ENCODE measurements at places on chromosomes 6 and 20. TPM values are rescaled to one million over a fixed set of nuclear protein-coding genes. Genes with fewer than 3 reads are reported as not detected.

PRICKLE4 gene
- 1.4 TPM for total RNA-seq

POU5F1 gene
- total RNA-seq, result not detected

PRL gene
- total RNA-seq, result not detected

SPATA25 gene
- total RNA-seq, result 1.00 TPM

POM121L2 gene
- not detected for total RNA-seq

DZANK1 gene
- 1.7 TPM for total RNA-seq

AGER gene
- 4.6 TPM for total RNA-seq

UBE2C gene
- total RNA-seq, result not detected

ERVFRD-1 gene
- total RNA-seq, result 0.14 TPM

WFDC10B gene
- 0.48 TPM for total RNA-seq

DNA sequence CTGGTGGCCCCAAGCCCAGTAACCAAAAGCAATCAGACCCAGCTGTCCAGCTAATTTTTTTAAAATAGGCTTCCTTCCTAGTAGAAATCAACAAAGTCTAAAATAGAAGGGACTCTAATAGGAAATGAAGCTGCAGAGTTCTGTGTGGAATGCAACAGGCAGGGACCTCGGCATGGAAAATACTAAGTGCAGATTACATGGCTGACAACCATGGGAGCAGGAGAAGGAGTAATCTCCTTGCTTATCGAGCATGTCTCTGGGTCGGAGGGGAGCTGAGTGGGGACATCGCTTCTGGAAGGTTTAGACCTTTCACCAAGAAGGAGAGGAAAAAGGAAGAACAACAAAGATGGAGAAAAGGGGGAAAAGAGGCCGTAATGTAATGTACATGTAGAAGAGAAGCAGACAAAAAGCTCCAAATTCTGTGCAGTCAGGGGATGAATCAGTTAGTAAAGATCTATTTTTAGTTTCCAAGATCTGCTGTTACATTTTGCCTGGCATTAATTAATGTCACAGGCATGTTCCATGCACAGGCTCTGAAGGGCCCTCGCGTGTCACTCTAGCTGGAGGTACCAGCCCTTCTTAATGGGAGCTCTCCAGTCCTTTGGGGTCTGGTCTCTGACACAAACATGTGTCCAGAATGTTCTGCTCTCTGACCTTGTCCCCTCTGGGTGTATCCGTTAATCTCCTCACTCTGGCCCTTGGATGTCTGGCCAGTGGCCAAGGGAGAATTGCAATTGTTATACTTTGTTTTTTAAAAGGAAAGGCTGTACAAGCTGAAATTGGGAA, 16.6 kb upstream of the ZNF831 start:
- no peak for DNase-seq

GRCh38 chr6:143271024-143271423, 179.5 kb downstream of the ADAT2 start:
- DNase-seq, result no peak

GRCh38 chr20:50558483-50558925, 48.3 kb downstream of the PTPN1 start:
- no peak for DNase-seq

- no peak for DNase-seq
Measured at GRCh38 chr6:152423216-152424103, 213.7 kb downstream of the SYNE1 start.

DNA sequence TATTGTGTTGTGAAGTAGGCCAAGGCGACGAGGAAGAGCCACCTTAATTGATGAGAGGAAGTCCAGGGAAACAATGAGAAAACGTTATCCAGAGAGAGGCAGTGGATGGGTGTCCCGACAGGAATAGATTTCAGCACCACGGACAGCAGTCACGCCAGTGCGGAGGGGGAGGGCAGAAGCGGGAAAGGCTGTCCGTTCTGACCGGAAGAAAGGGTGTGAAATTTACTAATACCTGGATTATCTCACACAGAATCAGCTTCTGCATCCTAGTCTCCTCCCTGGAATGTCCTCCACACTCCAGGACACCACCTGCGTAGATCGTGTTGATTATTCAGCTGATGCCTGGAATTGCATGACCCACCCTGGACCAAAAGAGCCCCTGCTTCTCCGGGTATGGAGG, 7.4 kb upstream of the BPIFA3 start:
- peak; percentile 83 for DNase-seq

DNA sequence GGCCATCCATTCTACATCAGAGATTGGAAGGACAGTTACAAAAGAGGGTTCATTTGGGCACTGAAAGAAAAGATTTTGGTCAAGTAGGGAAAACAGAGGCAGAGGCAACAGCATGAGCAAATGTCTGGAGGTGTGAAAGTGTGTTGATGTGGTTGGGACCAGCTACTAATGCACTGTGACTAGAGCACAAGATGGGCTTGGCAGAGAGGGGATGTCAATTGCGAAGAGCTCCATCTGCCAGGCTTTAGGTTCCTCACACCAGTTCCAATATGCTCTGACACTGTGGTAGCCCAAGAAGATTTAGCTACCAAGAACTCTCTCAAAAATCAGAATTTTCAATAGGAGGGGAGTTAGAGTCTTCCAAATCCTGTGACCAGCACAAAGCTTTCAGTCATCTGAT, 42.1 kb downstream of the TRAF3IP2 start:
- DNase-seq, result no peak

DNA sequence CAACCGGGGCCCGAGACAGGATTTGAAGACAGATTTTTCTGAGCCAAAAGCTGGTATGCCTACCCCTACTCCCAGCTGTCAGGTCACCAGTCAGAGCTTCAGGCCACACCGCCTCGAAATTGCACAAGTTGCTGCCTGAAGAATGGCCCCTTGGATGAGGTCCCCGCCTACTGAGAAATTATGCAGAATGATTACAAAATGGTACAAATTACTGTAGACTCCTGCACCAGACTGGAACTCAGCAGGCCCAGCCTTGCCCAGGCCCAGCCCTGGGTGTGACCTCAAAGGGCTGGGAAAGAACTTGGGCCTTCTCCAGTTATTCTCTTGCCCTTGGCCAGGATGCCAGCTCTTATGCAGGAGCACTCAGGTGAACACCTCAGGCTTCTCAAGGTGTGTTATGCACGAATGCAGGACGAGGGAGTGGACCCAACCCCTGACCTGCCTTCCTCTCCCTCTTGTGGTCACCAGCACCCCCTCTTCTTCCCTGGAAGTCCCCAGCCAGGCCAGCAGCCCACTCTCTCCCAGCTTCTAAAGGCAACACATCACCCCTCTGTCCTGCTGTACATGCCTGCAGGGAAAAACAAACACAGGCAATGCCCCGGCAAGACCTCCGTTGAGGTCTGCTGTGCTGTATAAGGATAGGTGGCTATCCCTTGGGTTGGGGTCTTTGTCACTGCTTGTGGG, 88.7 kb upstream of the NAA20 start:
- peak; percentile 75 for DNase-seq

- no peak for DNase-seq
Measured at GRCh38 chr20:46142124-46142523, 24.0 kb downstream of the CD40 start.

DNA sequence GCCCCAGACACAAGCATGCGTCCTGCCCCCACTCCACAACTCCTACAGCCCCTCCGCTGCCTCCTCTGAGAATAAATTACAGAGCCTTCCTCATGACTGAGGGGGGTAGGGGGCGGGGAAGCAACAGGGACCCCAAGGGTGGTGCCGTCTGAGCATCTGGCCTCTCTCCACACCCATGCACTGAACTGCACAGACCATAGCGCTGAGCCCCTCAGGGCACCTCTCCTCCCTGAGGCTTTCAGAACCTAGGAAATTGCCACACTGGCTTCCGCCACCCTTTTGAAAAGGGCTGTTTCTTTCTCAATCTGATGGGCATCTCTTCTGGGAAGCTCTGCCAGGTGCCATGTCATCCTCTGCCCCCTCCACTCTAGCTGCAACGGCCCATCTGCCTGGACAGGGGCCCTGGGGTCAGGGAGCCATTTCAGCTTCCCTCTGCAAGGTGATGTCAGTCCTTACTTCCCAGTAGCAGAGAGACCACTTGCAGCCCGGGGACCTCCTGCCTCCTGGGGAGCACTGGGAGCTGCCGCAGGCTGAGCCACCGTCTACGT, 2.5 kb downstream of the CST7 start:
- peak; percentile 53 for DNase-seq

DNA sequence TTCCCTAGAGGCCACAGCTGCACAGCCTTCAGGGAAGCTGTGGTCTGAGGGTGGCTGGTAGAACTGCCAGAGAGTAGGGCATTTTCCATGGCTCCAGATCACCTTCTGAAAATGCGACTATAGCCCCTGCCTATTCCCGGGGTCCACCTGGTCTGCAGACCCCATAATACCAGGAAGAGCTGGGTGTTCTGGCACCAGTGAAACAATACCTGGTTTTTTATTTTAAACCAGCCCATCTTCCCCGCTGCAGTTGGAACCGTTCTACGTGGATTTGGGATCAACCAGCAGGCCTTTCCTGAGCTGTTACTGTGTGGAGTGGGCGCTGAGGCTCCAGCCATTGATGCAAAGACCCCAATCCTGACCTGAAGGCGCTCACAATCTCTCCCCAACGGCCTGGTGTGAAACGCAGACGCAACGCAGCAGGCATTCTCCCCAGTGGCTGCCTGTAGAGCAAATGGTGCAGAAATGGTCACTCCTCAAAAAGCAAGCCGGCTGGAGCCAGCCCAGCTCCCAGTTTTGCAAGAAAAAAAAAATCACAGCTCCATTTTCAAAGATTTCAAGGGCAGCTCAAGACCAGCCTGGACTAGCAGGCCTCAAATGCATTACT, 11.3 kb downstream of the NPEPL1 start:
- DNase-seq, result peak; percentile 34

GRCh38 chr6:49632727-49633126, 3.9 kb downstream of the RHAG start:
- DNase-seq, result no peak

GRCh38 chr6:111770263-111771093, 102.8 kb downstream of the FYN start:
- no peak for DNase-seq

DNA sequence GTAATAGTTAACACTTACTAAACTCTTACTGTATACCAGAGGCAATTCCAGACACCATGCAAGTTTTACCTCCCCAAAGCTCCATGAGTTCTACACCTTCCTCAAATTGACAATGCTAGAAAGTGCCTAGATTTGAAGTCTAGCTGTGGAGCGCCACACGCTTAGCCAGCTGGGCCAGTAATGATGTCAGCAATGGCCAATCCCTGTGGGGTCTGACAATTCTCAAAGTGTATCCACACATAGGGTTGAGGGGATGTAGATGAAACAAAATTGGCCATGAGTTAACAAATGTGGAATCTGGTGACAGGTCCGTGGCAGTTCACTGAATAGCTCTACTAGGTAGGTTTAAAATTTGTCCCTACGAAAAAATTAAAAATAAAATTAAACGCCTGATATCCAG, 1.3 kb downstream of the ZNF343 start:
- DNase-seq, result no peak

DNA sequence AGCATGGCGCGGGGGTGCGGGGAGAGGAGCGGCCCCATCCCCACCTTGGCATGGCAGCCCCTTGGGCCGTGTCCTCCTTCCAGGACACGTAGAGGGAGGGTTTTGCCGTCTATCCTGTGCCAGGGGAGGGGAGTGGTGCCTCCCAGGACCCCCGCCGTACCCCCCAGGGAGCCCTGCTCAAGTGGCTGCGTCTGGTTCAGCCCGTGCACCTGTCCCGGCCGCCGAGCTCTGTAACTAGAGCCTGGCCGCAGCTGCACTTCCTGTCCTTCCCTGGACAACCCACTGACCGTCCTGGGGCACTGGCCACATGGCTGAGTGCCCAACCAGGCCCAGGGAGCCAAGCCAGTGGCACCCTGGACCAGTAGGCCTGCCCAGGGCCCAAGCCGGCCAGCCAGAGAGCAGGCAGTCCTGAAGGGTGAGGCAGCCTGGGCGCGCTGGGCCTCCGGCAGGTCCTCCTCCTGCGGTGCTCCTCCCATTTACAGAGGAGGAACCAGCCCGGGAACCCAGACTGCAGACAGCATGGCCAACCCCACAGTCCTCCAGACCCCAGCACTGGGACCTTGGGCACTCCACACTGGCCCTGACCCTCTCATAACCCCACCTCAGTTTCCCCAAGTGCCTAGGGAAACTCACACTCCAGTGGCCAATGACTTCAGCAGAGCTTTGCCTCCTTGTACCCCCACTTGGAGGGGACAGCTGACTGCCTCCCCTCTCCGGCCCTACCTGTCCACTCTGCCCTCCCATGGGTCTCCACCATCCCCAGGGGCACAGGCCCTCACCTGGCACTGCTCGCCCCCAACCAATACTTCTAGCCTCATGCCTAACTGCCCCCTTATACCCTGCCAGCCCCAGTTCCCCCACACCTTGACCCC, 8.7 kb downstream of the LAMA5 start:
- no peak for DNase-seq

DNA sequence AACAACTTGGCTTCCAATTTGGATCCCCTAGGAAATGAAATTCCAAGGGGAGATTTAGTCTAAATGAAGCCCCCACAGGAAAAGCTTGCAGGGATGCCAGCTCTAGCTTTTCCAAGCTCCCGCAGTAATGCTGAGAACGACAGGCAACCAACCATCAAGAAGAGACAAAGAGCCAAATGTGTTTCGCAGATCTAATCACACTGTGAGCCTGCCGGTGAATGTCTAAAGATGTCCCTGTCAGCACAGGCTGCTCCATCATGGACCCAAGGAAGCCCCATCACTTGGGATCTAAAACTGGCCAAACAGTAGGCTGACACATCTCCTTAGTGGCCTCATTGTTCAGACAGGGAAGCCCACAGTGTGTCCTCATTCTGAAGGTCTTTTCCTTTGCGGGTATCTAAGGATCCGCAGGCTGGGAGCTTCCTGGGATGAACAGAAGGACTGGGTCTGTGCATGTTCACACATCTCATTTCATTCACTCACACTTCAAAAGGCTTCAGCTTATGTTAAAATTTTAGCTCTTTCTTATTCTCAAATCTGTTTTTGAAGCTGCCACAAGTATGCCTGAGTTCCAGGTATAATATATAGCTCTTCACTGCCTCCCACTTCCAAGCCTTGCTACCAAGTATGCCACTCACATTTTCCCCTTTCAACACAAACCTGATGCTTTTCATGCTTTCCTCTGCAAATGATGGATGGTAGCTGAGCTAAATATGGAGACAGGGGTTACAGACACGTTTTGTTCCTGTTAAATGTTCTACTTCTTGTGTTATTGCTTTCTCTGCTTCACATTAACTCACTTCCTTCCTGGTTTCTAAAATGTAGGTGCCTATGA, 229.8 kb downstream of the HIVEP2 start:
- DNase-seq, result no peak

All from posterior vena cava (tissue), 2 donors.